ENCODE measurements at places on chromosomes 3 and 15. TPM values are rescaled to one million over a fixed set of nuclear protein-coding genes. Genes with fewer than 3 reads are reported as not detected.

TRH gene
- total RNA-seq, result not detected

PLA2G4F gene
- total RNA-seq, result not detected

DNA sequence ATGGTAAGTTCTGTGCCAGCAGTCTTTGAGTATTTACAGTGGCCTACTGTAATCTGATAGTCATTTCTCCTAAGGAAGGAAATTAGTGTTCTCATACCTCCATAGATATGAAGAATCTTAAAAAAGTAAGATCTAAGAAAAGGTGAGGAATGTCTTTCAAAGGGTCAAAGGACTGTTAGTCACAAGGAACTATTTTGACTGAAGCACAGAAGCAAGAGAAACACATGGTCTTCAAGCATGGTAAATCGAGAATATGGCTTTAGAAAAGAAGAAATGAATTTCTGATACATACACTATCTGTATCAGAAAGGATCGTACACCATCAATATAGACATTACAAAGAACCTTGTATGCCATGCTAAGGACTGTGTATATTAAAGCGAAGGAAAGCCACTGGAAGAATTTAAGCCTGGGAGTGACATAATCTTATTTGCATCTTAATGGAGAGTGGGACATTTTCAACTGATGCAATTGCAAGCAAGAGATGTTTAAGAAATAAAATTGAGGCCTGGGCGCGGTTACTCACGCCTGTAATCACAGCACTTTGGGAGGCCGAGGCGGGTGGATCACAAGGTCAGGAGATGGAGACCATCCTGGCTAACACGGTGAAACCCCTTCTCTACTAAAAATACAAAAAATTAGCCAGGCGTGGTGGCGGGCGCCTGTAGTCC lies 5.5 kb upstream of the ACAP2 start:
- DNase-seq, result no peak

DNA sequence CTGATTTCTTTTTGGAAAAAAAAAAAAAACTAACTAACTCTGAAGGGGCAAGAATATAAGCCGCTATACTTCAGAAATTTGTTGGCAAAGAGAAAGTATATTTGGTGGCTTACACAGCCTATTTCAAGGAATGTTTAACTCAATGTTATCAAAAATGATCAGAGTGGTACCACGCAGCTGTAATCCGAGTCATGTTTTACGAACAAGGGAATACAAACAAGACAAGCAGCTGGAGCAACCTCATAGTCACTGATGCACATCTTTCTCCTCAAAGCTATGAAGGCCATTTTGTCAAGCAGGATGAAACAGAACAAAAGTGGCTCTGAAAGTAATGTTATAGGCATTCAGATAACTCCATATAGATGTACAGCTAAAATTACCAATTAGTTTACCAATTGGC lies 81.2 kb downstream of the SCAPER start:
- no peak for DNase-seq
